ENCODE measurements at places on chromosomes 2 and 18.

- peak; percentile 87 for DNase-seq
Observed at GRCh38 chr2:202635428-202636212, 851 bp downstream of the FAM117B start.

DNA sequence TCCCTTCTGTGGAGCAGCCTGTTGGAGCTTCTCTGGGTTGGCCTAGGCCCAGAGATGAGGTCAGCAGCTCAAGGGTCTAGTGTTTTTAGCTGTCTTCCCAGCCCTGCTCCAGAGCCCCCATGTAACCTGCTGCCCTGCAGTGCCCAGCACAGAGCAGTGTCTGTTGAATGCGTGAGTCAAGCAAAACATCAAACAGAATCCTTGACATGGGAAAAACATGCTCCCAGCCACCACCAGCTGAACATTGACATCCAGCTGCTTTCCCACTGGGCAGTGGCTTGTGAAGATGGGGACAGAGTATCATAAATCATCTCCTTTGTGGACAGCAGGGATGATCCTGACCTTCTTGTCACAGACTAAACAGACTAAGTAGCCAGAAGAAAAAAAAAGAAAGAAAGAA, 22.6 kb downstream of the IMPA2 start:
- DNase-seq: no peak

DNA sequence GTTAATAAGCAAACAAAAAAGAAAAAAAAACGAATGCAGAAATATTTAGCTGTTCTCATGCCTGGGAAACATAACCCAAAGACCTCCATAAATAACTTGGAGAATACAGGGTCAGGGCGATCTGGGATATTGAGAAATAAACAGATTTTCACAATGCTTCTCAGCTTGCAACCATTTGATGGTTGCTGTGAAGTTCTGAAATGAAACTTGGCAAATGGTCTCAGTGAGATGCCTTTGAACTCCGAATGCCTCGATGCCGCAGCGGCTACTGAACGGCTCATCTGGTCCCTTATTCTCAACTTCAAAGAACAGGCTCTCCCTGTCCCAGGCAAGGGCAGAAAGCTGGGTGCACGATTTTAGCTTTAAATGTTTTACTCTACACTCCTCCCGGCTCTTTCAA, 78.1 kb downstream of the ZNF516 start:
- DNase-seq: no peak

GRCh38 chr2:164498836-164499235, 122.4 kb downstream of the GRB14 start:
- no peak for DNase-seq

- no peak for DNase-seq
Observed at GRCh38 chr2:20972110-20972509, 71.8 kb downstream of the APOB start.

DNA sequence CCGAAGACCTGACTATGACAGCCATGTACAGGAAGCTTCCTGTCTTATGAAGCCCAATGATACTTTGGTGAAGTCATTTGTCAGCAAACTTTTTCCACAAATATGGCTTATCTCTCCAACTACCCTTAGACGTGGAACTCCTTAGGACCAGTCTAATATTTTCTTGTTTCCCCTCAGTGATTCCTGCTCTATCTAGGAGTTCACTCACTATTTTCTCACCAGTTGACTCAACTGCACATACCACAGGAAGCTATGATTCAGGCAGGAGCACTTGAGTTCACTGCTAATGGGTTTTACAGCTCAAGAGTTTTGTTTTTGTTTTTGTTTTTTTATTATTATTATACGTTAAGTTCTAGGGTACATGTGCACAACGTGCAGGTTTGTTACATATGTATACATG, 109.3 kb downstream of the ANTXR1 start:
- no peak for DNase-seq

- peak; percentile 5 for DNase-seq
Observed at GRCh38 chr2:50491541-50492476, 540.1 kb downstream of the NRXN1 start.

DNA sequence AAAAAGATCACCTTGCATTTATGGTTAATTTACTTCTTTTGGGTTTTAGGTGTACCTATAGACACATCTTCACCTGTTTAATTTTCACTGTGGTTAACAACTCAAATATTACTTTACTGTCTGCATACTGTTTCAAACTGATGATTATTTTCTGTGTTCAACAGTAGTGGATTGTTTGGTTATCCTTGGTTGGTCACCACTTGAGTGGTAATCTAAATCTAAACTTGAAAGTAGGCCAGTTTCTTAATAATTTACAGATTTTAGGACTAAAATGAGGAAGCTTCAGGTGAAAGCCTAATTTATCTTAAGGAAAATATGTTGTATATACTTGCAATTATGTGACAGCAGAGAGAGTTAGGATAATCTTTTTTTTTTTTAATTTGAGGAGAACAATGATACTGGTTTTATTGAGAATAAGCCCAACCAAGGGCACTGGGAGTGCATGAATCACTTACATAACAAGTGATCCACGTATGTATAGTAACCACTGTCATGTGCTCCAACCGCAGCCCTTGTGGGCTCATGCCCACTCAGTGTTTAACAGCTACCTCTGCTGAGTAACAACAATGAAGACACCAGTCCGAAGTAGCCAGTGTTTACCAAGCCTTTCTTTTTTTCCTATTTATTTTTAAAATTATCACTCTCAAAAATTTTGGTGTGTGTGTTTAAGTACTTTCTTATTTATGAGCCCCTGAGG, 31.0 kb upstream of the WDSUB1 start:
- DNase-seq: no peak

- DNase-seq: no peak
Observed at GRCh38 chr2:81266106-81266505, 961.6 kb upstream of the LRRTM1 start.

- peak; percentile 72 for DNase-seq
Observed at GRCh38 chr2:102238039-102238756, 51.4 kb downstream of the IL1RL2 start.

DNA sequence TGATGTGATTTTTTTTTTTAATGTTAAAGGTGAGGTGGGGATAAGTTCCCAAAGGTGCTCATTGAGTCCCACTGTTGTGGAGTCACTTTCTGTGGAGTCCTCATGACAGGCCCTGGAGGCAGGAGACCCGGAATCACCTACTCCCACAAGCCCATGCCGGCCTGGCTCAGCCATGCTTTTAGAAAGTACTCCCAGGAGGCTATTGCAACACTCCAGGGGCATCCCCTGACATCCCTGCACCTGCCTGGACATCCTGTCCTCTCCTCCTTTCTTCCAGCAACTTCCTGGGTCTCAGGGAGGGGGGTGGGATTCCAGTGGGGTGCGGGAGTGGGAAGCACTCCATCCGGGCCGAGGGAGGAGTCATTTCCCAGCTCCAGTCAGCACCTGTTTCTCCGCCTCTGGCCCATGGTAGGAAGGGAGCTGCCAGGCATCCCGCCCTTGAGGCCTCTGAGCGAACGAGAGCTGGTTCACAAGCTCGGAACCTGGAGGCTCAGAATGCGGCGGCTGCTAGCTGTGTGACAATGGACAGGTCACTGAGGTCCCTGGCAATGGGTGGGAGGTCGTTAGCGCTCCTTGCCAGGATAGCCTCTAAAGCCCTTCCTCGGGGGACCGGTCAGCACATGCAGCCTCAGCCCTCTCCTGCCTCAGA, 163.9 kb upstream of the ID2 start:
- no peak for DNase-seq

- DNase-seq: no peak
Observed at GRCh38 chr18:59352250-59352855, 6.7 kb downstream of the LMAN1 start.

DNA sequence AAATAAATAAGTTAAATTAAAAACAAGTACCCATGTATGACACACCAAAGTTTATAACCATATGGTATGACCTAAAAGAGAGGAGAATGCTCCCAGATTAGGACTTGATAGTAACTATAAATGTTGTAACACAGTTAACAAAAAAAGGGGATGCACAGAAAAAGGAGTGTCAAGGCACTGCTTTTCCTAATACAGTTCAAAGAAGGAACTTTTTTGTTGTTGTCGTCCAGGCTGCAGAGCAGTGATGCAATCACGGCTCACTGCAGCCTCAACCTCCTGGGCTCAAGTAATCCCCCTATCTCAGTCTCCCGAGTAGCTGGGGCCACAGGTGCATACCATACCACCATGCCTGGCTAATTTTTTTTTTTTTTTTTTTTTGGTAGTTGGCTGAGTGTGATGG, 2.7 kb downstream of the NARS1 start:
- no peak for DNase-seq

DNA sequence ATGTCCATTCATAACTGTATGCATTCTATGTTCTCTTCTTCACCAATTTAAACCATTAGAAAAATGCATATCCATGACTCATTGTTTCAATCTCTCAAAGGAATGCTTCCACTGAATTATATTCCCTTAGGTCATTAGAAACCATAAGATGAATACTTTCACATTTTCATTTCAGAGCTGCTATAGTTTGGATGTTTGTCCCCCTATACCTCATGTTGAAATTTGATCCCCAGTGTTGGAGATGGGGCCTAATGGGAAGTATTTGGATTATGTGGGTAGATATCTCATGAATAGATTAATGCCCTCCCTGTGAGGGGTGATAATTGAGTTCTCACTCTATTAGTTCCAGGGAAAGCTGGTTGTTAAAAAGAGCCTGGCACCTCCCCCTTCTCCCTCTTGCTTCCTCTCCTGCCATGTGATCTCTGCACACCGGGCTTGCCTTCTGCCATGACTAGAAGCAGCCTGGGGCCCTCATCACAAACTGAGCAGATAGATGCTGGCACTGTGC, 35.7 kb downstream of the THUMPD2 start:
- no peak for DNase-seq

DNA sequence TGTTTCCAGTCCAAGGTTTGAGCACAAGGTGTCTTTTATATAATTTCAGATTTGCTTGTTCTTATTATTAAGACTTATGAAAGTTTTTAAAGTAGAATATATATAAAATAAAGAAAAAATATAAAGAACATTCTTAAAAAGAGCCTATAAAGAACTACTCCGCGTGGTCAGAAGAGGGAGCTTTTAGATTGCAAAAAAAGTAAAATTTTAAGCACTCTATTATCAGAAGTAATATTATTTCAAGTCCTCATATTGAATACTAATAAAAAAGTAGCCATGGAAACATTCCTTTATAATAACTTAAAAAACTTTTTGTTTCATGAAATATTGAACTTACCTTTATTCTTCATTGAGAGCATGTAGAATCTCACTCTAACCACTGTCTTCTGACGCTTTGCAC, 51.4 kb downstream of the LINC00305 start:
- DNase-seq: no peak

DNA sequence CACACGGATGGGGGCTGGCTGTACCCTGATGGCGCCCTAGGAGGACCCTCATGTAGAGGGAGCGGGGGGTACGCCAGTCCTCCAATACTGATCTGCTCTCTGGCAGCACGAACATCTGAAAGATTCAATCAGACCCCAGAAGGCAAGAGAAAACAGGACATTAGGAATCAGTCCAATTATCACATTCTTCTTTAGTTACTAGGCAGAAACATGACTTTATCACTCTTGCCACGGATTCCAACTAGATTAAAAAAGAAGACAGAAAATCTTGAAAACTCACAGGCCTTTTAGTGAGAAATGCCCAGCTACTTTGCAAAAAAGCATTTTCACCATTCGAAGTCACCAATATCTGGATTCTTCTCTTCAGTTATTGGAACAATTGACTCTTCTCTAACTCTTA, 68.4 kb downstream of the ID2 start:
- no peak for DNase-seq

- no peak for DNase-seq
Observed at GRCh38 chr2:138423745-138424144, 77.8 kb upstream of the SPOPL start.

DNA sequence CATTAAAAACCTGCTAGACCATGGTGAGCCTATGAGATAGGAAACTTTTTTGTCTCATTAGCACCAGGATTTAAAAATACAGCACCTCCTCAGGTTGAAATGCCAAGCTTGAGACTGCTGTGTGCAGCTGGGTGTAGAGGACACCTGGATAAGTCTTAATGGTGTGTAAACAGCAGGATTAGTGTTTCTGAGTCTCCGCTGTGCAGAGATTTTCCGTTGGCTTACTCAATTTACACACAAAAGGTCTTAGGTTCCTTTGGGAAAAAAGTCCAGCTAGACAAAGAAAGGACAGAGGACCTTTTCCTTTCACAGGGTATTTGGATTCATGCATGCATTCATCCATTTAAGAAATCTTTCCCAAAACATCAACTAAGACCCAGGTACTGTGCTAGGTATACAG, 168.1 kb downstream of the NRXN1 start:
- no peak for DNase-seq

GRCh38 chr2:21303876-21304275, 180.1 kb downstream of the TDRD15 start:
- no peak for DNase-seq

DNA sequence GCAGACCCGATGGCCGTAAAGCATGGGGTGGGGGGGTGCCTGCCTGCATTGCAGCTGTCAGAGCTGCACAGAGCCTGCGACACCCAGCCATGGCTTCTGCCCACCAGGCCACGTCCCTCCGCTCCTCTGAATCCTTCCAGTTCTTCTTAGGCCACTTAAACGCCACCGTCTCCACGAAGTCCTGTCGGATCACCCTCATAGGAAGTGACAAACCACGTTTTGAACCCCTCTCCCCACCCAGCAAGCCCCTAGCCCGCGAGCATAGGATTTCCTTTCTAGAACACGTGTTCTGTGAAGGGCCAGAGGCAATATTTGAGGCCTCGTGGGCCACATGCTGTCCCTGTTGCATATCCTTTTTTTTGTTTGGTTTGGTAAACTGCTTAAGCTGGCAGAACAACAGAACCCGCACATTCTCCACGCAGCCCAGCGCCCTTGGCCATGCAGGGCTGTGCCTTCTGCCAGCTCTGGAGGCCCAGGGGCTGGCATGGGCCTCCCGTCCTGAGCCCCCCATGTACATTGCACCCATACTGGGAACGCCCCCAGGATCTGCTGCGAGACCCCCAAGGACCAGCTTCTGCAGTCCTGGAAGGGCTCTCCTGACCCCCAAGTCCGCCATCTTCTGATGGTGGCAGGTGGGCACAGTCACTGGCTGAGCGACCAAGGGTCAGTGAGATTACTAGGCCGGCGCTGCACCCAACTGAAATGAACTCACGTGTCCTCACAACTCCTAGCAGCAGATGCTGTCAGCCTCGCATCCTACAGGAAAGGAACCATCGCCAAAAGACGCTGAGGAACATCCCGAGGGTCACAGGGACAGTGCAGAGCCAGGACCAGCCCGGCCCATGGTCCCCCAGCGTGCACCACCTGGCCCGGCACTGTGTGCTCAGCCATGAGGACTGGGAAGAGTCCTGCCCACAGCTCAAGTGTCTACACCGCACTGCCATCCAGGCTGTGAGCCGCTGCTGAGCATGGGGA, 35.1 kb downstream of the ADI1 start:
- DNase-seq: no peak

- DNase-seq: no peak
Observed at GRCh38 chr2:205245652-205246051, 436.6 kb upstream of the NRP2 start.

DNA sequence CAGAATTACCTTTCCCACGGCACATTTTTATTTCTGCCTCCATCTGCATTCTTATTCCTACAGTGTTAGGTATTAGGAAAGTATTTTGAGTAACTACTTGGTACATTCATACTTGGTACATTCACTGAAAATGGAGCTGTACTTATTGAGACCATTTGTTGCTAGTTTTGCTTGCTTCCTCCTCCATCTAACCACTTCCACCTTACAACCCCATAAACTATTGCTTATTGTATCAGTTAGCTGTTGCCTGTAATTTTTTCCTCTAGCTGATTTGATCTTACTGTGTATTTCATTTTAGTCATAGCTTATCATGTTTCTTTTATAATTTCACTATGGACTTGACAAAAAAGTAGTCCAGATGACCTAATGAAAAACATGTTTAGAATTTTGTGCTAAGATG, 50.7 kb downstream of the AFTPH start:
- no peak for DNase-seq

GRCh38 chr2:240197462-240198139, 57.1 kb upstream of the OTOS start:
- no peak for DNase-seq

Measured in stimulated activated naive CD8-positive, alpha-beta T cell treated with anti-CD3 and anti-CD28 coated beads, Interleukin-15, Interleukin-2, amounts not matched to agents 100 U/mL and 50 U/mL, for 24 hours (primary cell).